ENCODE measurements at places on chromosomes 5 and 9.

DNA sequence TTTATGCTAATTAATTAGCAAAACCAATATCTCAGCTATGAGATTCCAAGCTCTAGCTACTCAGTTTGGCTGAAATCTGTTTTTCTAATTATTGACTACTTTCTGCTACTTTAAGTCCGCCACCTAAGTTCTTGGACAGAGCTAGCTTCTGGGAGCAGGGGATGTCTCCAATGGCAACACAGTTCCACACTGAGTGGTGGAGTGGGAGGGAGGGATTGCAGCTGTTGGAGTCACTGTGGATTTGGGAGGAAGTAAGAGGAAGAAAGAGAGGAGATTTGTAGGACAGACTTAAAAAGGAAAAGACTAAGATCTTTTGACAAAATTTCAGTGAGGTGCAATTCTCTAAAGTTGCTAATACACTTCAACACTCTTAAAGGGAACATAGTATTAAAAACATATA is 450.8 kb downstream of the NFIB start:
- DNase-seq = no peak

DNA sequence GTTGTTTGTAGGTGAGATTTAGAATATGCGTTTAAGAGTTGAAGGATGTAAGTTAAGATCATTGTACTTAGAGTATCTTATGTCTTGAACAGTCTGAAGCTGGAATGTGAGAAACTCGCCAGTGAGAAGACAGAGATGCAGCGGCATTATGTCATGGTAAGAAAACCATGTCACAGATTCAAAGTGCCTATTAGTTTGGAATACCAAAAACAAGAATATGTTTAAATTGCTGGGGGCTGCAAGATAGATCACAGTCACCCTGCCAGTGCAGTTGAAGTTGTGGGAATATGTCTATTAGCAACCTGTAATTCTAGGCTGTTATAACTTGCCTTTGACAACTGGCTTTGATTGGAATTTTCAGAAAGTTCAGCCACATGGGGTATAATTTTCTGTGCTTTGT is 3.0 kb downstream of the TLE4 start:
- no peak for DNase-seq

GRCh38 chr5:67648201-67648671 is 451.6 kb upstream of the CD180 start:
- DNase-seq = no peak

GRCh38 chr9:138062196-138062595 is 184.6 kb downstream of the CACNA1B start:
- no peak for DNase-seq

- DNase-seq = no peak
These were observed 20.1 kb downstream of the CXXC5 start for GRCh38 chr5:139668064-139668880.

DNA sequence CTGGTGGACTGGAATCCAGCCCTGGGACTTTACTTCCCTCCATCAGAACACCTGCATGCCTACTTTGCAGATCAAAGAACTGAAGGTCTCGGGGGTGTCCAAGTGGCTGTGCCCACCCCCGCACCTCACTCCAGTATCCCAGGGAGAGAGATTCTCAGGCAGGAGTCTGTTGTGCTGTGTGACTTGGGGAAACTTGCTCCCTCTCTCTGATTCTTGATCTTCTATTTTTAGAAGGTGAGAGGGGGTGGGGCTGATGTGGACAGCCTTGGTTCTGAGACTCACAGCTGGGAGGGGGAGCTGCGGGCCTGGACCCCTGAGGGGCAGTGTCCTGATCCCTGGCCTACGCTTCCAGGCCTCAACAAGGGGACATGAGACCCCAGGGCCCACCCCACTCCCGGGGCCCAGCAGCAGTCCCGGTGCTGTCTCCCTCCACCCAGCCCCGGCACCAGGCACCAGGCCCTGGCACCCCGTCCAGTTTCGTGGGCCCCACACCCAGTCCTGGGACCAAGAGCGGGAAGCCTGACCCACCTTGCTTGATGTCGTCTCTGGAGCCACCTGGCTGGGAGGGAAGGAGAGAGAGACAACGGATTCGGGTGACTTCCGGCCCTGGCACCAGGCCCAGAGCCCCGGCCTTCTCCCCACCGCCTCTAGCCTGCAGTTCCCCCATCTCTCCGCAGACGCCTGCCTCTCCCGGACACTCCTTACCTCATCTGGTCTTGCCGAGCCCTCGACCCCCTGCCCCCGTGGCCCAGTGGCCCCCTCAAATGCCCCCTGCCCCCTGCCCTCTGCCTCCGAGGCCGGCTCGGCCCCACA is 74.0 kb upstream of the SPTLC1 start:
- DNase-seq = no peak

DNA sequence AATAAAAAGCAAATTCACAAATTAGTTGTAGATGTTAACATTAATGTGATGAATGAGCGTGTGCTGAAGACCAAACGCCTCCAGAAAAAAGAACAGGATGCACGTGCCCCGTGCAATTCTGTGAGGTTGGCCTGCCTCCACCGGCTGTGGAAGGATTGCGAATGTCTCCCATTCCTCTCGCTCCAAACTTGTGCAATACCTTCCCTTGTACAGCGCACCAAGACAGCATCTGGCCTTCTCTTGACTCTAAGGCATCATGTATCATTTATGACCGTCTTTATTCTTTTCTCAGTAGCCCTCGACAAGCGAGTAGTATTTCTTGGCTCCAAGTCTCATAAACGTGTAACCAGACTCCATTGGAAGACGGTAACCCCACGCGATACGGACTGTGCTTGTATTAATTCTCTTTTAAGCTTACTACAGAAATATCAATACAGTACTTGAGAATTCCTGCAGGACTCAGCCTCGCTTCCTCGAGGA is 1.5 kb upstream of the TESK1 start:
- peak; percentile 16 for DNase-seq
